Activated CD4-positive, alpha-beta T cell treated with anti-CD3 and anti-CD28 coated beads for 36 hours (primary cell): ENCODE measurements at places on chromosomes 5 and 9. TPM values are rescaled to one million over a fixed set of nuclear protein-coding genes. Genes with fewer than 3 reads are reported as not detected.

The IL3 gene
- total RNA-seq = 10.8 TPM

The HABP4 gene
- 5.8 TPM for total RNA-seq

GRCh38 chr9:89400403-89401116, 82.3 kb downstream of the SECISBP2 start:
- H3K4me3 ChIP-seq = no peak overlapping the region
- no peak for DNase-seq

- H3K36me3 ChIP-seq = no peaks in the 10 kb centered on the region
- H3K4me3 ChIP-seq = no peak overlapping the region
- DNase-seq = no peak
- peaks cover 2% of the 10 kb centered on the region for H3K27me3 ChIP-seq
These were observed 50.7 kb downstream of the ZNF366 start for GRCh38 chr5:72456391-72457074.

The ZNF300 gene
- 2.4 TPM for total RNA-seq

The RMI1 gene
- 25.0 TPM for total RNA-seq

GRCh38 chr9:70580606-70581195, 166.2 kb upstream of the KLF9 start:
- DNase-seq = no peak
- H3K27me3 ChIP-seq = no peaks in the 10 kb centered on the region
- no peaks in the 10 kb centered on the region for H3K36me3 ChIP-seq

DNA sequence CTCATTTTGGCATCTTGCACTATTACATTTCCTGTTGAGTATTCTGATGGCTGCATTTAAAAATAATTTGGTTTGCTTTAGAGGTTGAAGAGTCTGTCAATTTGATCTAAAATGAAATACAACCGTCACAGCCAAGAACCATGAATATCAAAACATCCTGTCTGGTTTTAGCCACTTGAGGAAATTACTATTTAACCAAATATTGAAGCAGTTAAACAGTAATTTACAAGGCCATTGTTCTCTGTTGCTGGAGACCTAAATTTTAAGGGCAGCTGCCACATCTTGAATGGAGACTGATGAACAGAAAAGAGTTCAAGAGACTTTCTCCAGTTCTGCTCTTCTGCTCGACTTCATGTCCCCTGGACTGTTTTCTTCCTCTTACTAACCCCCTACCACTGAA, 549.4 kb downstream of the LRRC70 start:
- no peak overlapping the region for H3K27ac ChIP-seq
- no peaks in the 10 kb centered on the region for H3K4me1 ChIP-seq
- no peak for DNase-seq

DNA sequence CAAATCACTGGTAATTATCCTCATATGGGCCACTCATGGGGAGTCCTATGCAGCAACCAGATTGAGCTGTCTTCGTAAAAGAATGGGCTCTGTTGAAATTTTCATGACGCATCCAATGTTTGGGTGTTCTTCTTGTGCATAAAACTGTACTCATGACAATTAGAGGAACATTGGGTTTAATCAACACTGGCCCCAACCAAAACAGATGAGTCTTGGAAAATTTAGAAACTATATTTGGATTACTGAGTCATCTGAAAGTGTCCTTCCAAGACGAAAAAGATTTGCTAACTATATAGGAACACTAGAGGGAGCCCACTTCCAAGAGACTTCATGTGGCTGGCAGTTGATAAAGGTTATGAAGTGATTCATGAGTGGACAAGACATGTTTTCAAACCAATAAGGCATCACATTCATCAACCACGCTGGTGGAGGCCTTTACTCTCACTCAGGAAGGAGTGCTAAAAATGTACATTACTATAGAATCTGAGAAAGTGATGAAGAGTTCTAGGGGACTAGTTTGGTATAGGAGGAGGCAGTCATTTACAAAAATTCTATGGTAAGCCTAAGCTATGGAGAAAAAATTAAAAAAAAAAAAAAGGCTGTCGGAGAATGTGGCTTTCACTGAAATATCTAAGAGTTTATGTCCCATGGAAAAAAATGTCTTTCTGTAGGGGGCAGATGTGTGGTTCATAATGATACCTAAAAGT, 313.5 kb downstream of the PRDM9 start:
- no peaks in the 10 kb centered on the region for H3K4me1 ChIP-seq
- H3K36me3 ChIP-seq = no peaks in the 10 kb centered on the region
- H3K27ac ChIP-seq = no peak overlapping the region
- H3K4me3 ChIP-seq = no peak overlapping the region

- H3K36me3 ChIP-seq = no peaks in the 10 kb centered on the region
- DNase-seq = no peak
- no peak overlapping the region for H3K4me3 ChIP-seq
- H3K27ac ChIP-seq = no peak overlapping the region
These were observed 98.1 kb upstream of the PAPPA start for GRCh38 chr9:116055536-116055935.

The OTULINL gene
- 9.4 TPM for total RNA-seq

DNA sequence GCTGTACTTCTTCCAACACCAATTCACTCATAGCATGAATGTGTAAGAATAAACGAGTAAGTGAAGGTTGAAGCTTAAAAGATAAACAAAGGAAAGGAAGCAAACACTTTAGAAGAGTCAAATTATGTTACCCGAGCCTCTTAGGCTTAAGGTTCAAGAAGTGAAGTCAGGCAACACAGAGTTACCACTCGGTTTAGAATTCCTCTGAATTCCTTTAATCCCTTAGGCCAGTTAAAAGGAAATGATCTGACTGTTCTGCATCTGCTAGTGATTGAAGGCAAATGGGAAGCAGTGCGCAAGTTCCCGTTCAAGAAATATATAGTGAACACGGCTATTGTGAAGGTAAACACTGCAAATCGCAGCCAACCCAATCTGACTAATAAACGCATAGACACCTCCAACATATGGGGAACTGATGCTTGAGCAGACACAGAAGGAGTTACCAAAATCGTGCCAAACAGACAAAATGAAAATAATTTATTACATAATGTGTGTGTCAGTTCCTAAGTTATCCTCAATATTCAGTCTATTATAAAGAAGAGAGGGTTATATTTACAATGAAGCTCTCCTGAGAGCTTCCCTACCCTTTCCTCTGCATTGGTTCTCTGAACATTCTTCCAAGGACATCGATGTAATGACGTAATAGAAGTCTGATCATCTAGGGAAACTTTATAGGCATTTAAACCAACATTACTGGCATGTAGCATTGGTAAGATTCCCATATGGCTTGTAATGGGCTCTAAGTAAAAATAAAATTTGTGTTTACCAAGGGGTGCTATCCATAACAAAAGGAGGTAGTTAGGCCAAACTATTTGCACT, 837.1 kb upstream of the ZNF608 start:
- H3K27ac ChIP-seq = no peak overlapping the region
- no peaks in the 10 kb centered on the region for H3K4me1 ChIP-seq
- no peak for DNase-seq
- H3K4me3 ChIP-seq = no peak overlapping the region
- no peaks in the 10 kb centered on the region for H3K27me3 ChIP-seq
- H3K36me3 ChIP-seq = no peaks in the 10 kb centered on the region

GRCh38 chr9:113482991-113483675, 19.6 kb downstream of the RGS3 start:
- no peak overlapping the region for H3K4me3 ChIP-seq
- H3K4me1 ChIP-seq = peaks cover 13% of the 10 kb centered on the region
- no peak for DNase-seq

GRCh38 chr9:114070188-114071103, 7.7 kb downstream of the AMBP start:
- H3K4me1 ChIP-seq = no peaks in the 10 kb centered on the region
- DNase-seq = no peak
- H3K36me3 ChIP-seq = no peaks in the 10 kb centered on the region
- H3K4me3 ChIP-seq = no peak overlapping the region

DNA sequence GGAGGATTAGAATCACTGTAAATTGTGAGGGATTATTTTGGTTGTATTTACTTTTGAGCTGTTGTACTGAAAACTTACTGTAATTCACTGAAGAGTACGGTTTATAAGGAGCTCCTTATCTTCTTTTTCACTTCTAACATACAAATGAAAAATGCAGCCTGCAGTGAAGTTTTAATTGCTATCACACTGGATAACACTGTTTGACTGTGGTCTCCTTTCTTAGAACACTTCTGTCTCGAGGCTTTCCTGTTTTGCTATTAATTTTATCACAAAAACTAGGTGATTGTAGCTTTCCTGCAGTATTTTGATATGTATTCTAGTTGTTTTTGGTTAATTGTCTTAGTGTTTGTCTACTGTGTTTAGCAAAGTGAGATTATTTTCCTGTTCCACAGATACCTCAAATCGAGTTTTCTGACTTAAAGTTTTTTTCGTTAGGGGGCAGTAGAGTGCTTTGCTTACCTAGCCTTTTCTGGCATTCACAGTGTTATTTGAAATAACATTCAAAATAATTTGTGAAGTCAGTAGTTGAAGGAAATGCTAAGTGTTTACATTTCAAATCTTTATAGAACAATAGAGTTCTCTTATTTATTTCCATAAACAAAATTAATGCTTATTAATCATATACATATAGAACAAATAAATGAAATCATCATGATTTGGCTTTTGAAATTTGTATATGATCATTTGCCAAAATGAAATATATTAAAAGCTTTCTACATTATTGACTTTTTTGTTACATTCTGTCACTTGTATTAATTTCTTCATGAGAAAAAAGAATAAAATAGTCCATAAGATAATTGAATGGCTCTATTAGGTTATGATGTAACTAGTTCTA, 52.9 kb downstream of the COMMD10 start:
- H3K27ac ChIP-seq = no peak overlapping the region
- no peak for DNase-seq
- H3K4me1 ChIP-seq = peaks cover 18% of the 10 kb centered on the region
- H3K4me3 ChIP-seq = no peak overlapping the region
- H3K36me3 ChIP-seq = peaks cover 7% of the 10 kb centered on the region
